Brain microvascular endothelial cell (primary cell): ENCODE measurements at places on chromosomes 11 and 22.

GRCh38 chr11:107677924-107678631 is 33.8 kb downstream of the SLN start:
- DNase-seq, result no peak

DNA sequence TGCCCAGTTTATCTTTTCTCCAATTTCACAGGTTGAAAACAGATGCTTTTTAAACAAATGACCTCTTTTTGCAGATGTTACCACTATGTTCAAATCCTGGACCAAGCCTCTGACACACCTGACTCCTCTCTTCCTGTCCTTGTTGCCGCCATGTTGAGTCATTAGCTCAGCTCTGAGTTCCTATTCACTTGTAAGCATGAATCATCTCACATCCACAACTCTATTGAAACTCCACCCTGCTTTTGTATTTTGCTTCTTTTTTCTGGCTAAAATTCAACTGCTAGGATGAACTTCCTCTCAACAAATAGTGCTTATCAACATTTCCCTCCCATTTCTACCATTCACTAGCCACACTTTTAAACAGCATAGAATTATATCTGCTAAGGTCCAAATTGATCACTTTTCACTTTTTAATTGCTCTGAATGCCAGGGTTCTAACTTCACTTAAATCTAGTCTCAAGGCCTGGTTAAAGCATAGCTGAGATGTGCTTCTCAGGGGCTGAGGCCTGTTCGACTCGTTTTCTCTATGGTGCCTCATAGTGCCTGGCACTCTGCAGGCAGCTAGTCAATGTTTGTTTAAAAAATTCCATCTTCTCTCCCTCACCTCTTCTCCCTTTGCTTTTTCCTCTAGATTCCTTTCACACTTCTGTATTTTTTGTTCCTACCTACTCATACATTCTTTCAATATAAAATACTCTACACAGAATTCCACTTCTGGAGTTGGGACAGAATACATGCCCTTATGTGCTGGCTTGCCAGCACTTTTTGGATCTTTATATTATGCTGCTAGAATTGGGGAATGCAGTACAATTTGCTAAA is 3.9 kb downstream of the JOSD1 start:
- peak; percentile 80 for DNase-seq

GRCh38 chr22:45511847-45512261 is 9.2 kb downstream of the FBLN1 start:
- peak; percentile 70 for DNase-seq

GRCh38 chr11:48002561-48002960 is 22.2 kb downstream of the PTPRJ start:
- DNase-seq, result no peak

GRCh38 chr11:56910785-56911184 is 77.9 kb upstream of the OR5AK2 start:
- DNase-seq, result no peak

- DNase-seq, result no peak
Measured at GRCh38 chr11:64092761-64093136, 57.0 kb downstream of the FLRT1 start.
